Tibial artery (tissue), 4 donors: ENCODE measurements at places on chromosomes 2 and 18.

- no peak overlapping the region for H3K27ac ChIP-seq
- no peak overlapping the region for H3K4me3 ChIP-seq
- no peak for DNase-seq
- H3K36me3 ChIP-seq: no peaks in the 10 kb centered on the region
- H3K4me1 ChIP-seq: no peaks in the 10 kb centered on the region
Measured at GRCh38 chr18:74050807-74051206, 96.8 kb downstream of the FBXO15 start.

GRCh38 chr2:239264492-239264837, 136.4 kb downstream of the HDAC4 start:
- no peak overlapping the region for H3K4me3 ChIP-seq
- H3K36me3 ChIP-seq: no peaks in the 10 kb centered on the region
- H3K27me3 ChIP-seq: no peaks in the 10 kb centered on the region
- DNase-seq: no peak

DNA sequence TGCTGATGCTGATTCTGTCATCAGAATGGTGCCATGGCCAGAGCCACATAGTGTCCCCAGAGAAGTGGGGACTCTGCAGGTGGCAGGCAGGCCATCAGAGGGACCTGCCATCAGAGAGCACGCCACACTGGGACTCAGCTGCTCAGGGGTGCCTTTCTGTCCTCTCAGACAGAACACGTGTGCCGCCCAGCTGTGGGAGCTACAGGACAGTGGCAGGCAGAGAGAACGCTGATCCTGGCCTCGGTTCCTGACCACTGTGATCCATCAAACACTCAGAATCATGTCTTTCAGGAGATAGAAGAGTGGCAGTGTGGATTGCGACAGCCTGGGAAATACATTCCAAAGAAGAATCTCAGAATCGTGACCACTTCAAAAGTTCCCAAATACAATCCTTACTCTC, 497.2 kb upstream of the SALL3 start:
- no peaks in the 10 kb centered on the region for H3K4me1 ChIP-seq
- no peak for DNase-seq
- H3K27me3 ChIP-seq: no peaks in the 10 kb centered on the region
- H3K36me3 ChIP-seq: no peaks in the 10 kb centered on the region
- no peak overlapping the region for H3K4me3 ChIP-seq

DNA sequence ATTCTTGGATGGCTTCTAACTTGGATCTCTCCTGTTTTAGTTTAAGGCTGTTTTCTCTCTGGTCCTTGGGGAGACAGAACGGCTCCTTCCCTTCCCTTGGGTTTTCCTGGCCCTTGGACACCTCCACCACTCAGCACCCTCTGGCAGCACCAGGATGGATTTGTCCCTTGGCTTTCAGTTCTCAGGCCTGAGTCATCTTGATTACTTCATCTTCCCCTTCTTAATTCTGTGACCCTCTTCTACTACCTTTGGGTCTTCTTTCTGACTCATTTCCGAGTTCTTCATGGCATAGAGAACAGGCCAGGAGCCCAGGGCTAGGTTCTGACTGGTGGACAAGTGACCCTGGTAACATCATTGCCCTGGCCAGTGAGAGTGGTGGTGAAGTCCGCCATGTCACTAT, 14.9 kb downstream of the IGFBP2 start:
- H3K27me3 ChIP-seq: no peaks in the 10 kb centered on the region
- H3K36me3 ChIP-seq: no peaks in the 10 kb centered on the region
- no peak for DNase-seq
- no peak overlapping the region for H3K4me3 ChIP-seq
- peak overlapping the region; percentile 56 for H3K27ac ChIP-seq
- H3K4me1 ChIP-seq: peaks cover 99% of the 10 kb centered on the region

GRCh38 chr2:129861666-129862288, 117.7 kb upstream of the RAB6C start:
- H3K4me3 ChIP-seq: no peak overlapping the region
- no peak overlapping the region for H3K27ac ChIP-seq
- no peaks in the 10 kb centered on the region for H3K36me3 ChIP-seq
- DNase-seq: no peak

DNA sequence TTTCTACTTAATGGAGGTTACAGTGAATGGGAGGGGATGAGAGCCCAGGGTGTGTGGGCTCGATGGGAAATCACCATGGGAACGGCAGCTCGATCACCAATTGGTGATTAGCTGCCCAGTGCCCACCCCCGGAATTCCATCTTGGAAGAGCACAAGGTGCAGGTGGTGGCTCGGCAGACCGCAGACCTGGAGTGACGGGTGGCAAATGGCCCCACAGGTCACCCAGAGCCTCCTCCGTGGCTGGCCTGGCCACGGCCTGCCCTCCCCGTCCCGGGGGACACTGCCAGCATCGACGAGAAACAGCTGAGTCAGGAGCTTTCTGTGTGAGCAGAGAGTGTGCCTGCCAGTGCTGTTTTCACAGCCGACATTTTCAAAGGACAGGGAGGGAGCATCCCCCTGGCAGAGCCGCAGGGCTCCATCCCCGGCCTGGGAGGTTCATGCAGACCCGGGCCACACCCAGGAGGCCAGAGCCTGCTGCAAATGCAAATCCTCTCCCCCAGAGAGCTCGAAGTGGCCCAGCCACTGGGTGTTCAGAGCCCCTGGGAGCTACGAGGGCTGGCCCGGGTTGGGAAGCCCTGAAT, 176.4 kb upstream of the MYT1L start:
- no peak overlapping the region for H3K4me3 ChIP-seq
- no peak for DNase-seq
- no peaks in the 10 kb centered on the region for H3K4me1 ChIP-seq
- H3K27me3 ChIP-seq: peaks cover 6% of the 10 kb centered on the region

GRCh38 chr2:184004289-184004947, 593.9 kb upstream of the ZNF804A start:
- no peak for DNase-seq
- H3K4me3 ChIP-seq: no peak overlapping the region
- H3K4me1 ChIP-seq: no peaks in the 10 kb centered on the region
- H3K27ac ChIP-seq: no peak overlapping the region

DNA sequence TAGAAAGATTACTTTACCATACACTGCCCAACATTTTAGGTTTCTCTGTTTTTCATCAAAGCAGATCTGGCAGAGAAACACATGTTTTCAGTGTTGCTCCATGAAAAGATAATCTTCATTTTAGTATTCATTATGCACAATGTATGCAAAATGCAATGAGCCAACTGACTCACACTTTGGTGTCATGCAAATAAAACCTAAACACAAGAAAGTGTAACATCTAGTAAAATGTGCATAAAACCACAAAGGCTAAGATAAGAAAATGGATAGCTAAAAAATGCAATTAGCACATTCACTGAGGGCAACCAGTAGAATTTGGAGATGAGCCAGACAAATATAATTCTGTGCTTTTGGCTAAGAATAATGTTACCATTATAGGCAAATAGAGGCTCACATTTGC, 203.5 kb upstream of the UBE2E3 start:
- no peak for DNase-seq
- no peak overlapping the region for H3K27ac ChIP-seq
- no peaks in the 10 kb centered on the region for H3K4me1 ChIP-seq
- no peaks in the 10 kb centered on the region for H3K36me3 ChIP-seq
- H3K27me3 ChIP-seq: no peaks in the 10 kb centered on the region

DNA sequence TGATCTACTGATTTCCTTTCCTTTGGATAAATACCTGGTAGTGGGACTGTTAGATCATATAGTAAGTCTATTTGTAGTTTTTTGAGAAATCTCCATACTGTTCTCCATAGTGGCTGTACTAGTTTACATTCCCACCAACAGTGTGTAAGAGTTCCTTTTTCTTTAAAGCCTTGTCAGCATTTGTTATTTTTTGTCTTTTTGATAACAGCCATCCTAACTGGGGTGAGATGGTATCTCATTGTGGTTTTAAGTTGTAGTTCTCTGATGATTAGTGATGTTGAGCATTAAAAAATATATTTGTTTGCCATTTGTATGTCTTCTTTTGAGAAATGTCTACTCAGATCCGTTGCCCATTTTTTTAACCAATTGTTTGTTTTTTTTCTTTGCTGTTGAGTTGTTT, 33.9 kb upstream of the EPG5 start:
- H3K4me1 ChIP-seq: no peaks in the 10 kb centered on the region
- H3K36me3 ChIP-seq: no peaks in the 10 kb centered on the region
- H3K4me3 ChIP-seq: no peak overlapping the region
- no peak for DNase-seq

DNA sequence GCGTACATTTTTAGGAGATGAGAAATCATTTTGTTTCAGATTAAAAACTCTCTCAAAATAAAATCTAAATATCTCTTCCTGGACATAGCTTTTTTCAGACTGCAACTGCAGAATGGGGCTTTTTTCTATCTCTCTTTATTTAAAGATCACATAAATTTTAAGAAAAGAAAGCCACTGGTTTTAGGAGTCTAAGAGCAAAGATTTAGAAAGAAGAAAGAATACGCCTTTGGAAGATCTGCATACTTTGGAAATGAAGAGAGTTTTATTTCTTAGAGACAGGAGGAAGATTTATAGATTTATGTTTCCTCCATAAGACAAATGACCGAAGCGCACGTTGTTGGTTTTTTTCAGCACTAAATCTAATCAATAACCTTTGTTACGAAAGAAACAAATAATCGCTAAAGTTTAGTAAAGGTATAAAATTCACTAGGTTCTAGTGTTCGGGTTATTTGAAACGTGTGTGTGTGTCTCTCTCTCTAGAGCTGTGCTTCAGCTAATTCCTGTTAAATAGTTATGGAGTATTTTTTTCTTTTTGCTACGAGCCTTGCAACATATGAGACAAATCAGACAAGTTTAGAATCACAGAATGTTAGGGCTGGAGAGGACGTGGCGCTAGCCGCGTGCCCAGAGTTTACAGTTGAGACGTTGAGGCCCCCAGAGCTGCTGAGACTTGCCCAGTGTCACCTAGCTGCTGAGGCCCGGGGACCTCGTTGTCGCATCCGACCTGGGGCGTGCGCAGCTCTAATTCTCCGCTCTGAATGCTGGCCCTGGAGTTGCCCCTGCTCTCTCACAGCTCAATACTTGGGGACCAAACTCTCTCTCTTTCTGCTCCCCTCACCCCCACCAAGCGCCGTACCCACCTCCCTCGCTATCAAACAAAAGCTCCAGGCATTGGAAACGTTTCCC, 69.9 kb downstream of the CTAGE1 start:
- peaks cover 23% of the 10 kb centered on the region for H3K4me1 ChIP-seq
- peak overlapping the region; percentile 85 for H3K27ac ChIP-seq
- no peaks in the 10 kb centered on the region for H3K27me3 ChIP-seq
- DNase-seq: no peak
- no peaks in the 10 kb centered on the region for H3K36me3 ChIP-seq

- DNase-seq: no peak
- H3K27me3 ChIP-seq: no peaks in the 10 kb centered on the region
- no peak overlapping the region for H3K4me3 ChIP-seq
- H3K36me3 ChIP-seq: no peaks in the 10 kb centered on the region
- H3K27ac ChIP-seq: no peak overlapping the region
Measured at GRCh38 chr18:39497821-39498220, 1932.2 kb upstream of the CELF4 start.

- H3K27ac ChIP-seq: no peak overlapping the region
- H3K4me3 ChIP-seq: no peak overlapping the region
- H3K27me3 ChIP-seq: no peaks in the 10 kb centered on the region
- no peak for DNase-seq
- H3K4me1 ChIP-seq: no peaks in the 10 kb centered on the region
Measured at GRCh38 chr2:64957109-64957903, 31.9 kb upstream of the SLC1A4 start.
